ENCODE measurements at places on chromosomes 6 and 20.

GRCh38 chr6:67112120-67112519, 1405.1 kb upstream of the EYS start:
- no peak for DNase-seq

DNA sequence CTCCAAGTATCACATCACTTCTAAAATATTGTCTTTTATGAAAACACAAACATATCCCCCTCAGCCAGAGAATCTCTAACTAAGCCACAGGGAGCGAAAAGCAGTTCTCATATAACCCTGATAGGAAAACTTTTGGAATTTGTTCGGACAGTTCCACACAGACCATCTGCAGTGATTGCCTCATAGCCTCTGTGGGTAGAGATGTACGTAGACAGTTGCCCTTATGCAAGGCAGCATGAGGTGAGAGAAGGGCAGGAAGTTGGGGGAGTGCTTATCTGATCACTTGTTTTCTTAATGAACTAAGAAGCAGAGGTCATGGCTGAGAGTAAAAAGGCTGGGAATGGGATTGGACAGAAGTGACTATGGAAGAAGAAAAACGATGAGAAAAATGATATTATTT, 39.6 kb downstream of the SLC23A2 start:
- DNase-seq, result no peak

GRCh38 chr20:61567204-61567603, 315.1 kb downstream of the CDH4 start:
- no peak for DNase-seq

DNA sequence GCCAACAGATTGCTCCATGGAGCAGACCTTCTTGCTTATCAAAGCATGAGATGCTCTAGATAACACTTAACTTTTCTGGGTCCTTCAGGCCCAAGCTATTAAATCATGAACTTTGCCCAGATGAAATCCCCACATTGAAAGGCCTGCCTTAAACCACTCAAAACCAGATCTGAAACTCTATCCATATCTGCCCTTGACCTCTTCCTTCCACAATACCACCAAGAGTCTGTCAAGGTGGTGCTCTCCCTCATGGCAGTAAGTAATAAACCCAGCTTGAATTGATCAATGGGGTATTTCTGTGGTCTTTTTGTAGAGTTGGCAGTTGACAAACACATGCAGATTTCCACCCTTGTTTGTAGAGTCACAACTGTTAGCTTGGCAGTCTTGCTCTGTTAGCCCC, 135.5 kb downstream of the ISM1 start:
- DNase-seq, result no peak

DNA sequence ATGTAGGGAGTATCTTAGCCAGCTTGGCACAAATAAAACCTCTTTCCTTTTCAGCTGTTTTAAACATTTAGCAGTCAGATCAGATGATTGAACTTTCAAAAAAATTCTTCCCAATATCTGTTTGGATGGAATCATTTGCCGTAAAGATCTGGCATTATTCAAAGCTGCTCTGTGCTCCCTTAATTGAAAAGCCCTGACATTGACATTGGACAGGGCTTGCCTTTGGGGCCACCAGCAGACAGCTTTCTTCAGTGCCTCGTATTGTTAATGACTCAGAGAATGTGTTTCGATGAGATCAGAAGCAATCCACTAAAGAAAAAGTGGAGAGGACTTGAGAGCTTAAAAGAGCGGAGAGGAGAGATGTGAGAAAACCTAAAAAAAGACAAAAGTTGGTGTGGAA, 343.5 kb downstream of the NRN1 start:
- DNase-seq, result no peak
